ENCODE measurements at places on chromosomes 4 and X.

GRCh38 chrX:121958886-121959285 is 911.5 kb downstream of the GLUD2 start:
- DNase-seq: no peak

GRCh38 chrX:9351126-9351525 is 113.7 kb upstream of the TBL1X start:
- DNase-seq: no peak

GRCh38 chr4:1519787-1520661 is 113.8 kb upstream of the NKX1-1 start:
- DNase-seq: no peak

DNA sequence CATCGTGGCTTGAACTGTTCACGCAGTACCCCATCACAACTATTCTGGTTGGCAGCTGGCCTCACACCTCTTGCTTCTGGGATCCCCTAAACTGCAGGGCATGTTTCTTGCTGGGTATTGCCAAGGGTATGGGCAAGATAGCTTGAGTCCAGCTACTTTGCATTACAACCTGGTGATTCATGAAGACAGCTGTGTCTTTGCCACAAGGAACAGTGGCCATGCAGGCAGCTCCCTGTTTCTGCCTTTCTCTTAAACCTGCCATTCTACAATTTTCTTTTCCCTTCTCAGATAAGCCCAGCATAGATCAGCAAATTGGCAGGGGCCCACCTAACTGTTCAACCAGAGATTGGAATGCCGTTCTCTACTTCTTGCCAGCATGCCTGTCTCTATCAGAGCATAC is 42.8 kb downstream of the TENM3 start:
- no peak for DNase-seq

DNA sequence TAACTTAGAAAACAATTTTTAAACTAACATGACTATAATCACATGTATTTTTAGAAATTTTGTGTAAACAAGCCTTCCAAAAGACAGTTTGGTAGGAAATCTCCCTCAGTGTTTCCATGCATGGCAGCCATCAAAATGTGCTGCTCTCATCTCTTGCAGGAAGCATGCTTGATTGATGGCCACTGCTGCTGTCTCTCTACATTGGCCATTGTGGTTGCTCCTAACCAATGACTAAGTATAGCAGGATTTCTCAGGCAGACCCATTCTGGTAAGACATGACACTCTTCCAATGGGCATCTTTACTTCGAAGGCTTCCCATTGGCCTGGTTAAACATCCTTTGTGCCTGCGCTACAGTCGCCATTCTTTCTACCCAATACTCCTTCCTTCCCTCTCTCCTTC is 78.9 kb upstream of the GUCY1A1 start:
- no peak for DNase-seq

DNA sequence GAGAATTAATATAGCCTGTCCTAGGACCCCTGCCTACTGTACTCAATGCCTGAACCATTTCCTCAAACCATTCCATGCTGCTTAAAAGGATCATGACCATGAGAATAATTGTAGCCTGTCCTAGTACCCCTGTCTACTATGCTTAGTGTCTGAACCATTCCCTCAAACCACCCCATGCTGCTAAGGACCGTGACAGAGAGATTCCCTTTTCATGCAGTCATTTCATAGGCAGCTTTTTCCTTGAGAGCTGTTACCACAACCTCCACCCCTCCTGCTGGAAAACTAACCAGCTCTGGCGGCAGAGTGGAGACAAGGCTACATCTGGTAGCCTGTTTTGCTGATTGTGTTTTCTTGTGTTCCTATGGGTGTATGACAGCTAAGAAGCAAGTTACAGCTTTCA is 174.9 kb upstream of the SMARCAD1 start:
- no peak for DNase-seq

GRCh38 chr4:139176302-139177048 is 543 bp downstream of the ELF2 start:
- peak; percentile 82 for DNase-seq

- no peak for DNase-seq
These were observed 483.7 kb upstream of the INTU start for GRCh38 chr4:127149086-127149485.

DNA sequence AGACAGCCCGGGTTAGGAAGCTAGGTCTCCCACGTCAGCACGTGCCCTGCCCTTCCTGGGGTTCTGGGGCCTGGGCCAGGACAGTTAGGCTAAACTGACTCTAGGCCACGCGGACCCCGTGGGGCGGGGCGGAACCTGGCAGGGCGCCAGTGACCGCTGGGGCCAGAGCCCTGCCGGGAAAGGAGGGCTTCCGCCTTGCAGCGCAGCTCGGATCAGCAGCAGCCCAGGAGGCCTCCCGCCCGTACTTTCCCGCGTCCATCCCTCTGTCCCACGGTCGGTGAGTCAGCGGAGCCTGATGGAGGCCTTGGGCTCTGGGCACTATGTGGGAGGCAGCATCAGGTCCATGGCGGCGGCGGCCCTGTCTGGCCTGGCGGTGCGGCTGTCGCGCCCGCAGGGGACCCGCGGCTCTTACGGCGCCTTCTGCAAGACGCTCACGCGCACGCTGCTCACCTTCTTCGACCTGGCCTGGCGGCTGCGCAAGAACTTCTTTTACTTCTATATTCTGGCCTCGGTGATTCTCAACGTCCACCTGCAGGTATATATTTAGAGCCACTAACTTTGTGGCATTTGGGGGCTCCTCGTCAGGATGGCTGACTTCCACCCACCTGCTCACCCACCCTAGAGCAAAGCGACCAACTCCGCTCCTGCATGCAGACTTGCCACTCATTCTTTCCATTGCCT is at the start of gene SMIM10:
SMIM10 (plus strand) TSS at position 191 of the 681 bp plus-strand sequence; CDS start at position 296, 105 bp downstream.
- DNase-seq: peak; percentile 76

DNA sequence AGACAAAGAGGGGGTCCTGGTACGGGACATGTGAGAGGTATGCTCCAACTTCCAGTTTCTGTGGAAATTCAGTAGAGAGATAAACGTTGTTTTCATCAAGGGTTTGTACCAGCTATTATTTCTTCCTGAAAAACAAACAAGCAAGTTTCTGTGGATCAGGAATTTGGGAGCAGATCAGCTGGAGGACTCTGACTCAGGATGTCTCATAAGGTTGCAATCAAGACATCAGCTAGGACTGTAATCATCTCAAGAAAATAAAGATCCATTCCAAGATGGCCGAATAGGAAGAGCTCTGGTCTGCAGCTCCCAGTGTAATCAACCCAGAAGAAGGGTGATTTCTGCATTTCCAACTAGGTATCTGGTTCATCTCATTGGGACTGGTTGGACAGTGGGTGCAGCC is 23.5 kb upstream of the NFKB1 start:
- peak; percentile 52 for DNase-seq

GRCh38 chr4:183107891-183108459 is 8.9 kb downstream of the WWC2 start:
- DNase-seq: no peak

- no peak for DNase-seq
These were observed 432.5 kb upstream of the FGF16 start for GRCh38 chrX:77014377-77015372.

GRCh38 chr4:76194325-76194724 is 19.3 kb downstream of the SCARB2 start:
- DNase-seq: peak; percentile 78

- no peak for DNase-seq
These were observed 278.0 kb downstream of the ANK2 start for GRCh38 chr4:113327494-113327893.

DNA sequence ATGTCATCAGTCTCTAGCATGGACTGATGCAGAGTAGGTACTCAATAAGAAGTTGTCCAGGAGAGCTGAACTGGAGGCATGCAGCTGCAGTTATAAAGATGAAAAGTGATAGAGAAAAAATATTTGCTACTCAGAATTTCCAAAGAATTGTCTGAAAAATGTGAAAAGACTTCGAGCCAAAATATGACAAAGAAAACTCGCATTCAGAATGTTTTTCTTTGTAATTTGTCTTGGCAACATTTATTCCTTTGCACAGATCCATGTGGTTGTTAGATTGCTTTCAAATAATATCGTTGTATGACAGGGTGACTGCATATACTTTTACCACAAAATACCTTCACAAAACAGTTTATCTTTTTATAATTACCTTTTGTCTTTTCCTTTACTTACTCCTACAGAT is 128.0 kb upstream of the SLC4A4 start:
- DNase-seq: no peak

DNA sequence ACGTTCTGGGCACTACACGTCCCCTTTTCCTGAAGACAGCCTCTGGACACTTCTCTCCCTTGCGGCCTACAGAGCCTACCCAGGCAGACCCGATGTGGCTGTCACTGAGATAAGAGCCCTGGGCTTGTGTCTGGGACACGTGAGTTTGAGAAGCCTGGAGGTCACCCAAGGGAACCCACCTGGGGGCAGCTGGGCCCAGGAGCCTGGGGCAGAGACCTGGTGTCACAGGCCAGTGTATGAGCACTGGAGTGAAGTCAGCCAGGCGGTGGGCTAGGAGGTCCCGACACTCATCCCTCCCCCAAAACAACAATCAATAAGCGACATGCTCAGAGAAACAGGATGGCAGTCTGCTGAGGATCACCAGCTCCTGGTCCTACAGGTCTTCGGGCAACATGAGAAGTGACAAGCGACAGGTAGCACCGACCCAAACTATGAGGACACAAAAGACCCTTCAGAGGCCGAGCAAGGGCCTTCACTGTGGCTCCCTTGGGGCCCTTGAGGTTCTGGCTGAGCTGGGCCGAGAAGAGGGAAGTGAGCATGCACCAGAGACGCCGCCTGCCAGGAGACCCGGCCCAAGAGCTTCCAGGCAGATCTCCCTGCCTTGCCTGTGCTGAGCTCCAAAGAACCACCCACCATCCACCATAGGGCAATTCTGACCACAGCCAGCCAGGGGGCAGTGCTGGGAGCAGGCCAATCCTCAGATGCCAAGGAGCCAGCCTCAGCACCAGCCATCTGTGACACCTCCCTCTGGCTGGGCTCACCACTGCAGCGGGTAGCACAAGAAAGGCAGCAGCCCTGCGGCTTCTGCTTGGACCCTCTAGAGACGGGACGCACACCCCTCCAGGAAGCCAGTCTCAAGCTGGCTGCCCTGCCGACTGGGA is 11.0 kb upstream of the DUSP9 start:
- no peak for DNase-seq

DNA sequence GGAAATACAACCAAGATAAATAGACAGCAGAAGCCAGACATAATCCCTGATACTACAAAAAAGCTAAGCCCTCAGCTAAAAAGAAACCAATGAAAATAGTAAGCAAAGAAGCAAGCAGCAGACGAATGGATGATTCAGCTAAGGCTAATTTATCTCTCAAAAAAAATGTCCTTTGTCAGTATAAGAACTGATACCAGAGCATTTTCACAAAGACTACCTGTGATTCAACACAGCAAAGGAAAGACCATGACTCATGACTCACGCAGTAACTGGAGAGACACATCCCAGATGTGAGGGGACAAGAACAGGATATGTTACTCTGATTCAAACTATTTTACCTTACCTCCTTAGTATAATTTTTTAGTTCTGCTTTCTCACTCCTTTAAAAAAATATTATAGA is 22.7 kb upstream of the TMPRSS11F start:
- DNase-seq: no peak

- DNase-seq: no peak
These were observed 67.2 kb downstream of the ANTXR2 start for GRCh38 chr4:80005863-80006262.

- no peak for DNase-seq
These were observed 16.8 kb upstream of the SLC34A2 start for GRCh38 chr4:25638806-25639205.

- no peak for DNase-seq
These were observed 33.0 kb downstream of the PLAC1 start for GRCh38 chrX:134625315-134625718.

DNA sequence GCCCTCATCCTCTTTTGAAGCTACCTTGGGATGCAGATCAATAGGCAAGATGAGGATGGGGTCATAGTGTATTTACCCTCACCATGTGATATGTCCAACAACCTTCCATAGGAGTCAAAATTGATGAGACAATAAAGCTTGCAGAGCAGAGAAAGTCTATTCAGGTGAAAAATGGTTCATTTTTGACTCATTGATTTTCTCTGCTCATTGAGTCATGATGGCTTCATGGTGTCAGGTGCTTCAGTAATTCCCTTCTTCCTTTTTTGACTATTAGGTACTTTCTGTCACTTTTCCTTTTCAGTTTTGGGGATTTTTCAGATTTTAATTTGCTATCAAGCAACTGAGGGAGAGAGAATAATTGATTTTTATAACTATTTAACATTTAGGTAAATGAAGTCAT is 55.9 kb upstream of the IL2 start:
- no peak for DNase-seq

GRCh38 chr4:2243681-2244380 is 1.9 kb upstream of the HAUS3 start:
- DNase-seq: peak; percentile 50

- DNase-seq: peak; percentile 24
These were observed 348.5 kb downstream of the OPHN1 start for GRCh38 chrX:68084765-68085164.

DNA sequence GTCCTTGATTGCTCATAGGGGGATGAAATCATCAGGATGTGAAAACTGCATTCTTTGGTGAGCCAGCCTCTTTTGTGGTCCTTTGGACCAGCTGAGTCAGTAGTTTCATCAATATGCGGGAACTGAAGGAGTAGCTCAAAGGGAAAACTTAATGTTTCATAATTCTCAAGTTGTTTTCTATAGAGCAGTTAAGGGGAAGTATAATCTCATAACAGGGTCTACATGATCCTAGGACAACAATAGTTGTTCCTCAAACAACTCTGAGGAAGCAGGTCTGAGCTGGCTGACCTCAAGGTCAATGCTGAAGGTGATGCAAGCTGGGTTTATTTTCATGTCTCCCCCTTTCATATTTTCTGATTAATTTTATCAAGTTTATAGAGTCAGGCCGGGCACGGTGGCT is 36.1 kb upstream of the IRF2 start:
- no peak for DNase-seq

GRCh38 chrX:79259073-79259689 is 108.0 kb downstream of the ITM2A start:
- DNase-seq: no peak

DNA sequence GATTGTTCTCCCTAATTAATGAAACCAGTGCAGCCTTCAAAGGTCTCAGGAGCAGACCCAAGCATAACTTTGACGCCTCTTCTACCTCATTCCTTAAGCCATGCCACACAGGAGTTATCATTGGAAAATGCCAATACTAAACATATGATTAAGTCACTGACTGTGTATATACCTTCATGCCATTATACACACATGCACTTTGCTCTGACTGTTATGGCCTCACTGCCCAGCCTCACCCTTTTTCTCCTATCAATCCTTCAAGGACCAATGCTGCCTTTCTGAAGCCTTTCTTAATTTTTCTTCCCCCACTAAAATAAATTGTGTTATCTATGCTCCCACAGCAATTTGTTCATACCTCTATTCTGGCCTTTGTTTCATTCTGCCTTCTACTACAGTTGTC is 725.6 kb downstream of the RPA4 start:
- DNase-seq: no peak

All from AG08396 (cell line).